ENCODE measurements at places on chromosomes 12 and 14. TPM values are rescaled to one million over a fixed set of nuclear protein-coding genes. Genes with fewer than 3 reads are reported as not detected.

PLCZ1 gene
- total RNA-seq: not detected

HCAR1 gene
- total RNA-seq: not detected

VRTN gene
- total RNA-seq: 0.57 TPM

CCDC59 gene
- total RNA-seq: 50.0 TPM

SOX5 gene
- 3.8 TPM for total RNA-seq

MORN3 gene
- total RNA-seq: not detected

SLC35E3 gene
- 23.1 TPM for total RNA-seq

TMEM63C gene
- total RNA-seq: 3.3 TPM

KLRB1 gene
- 6.3 TPM for total RNA-seq

GDF3 gene
- not detected for total RNA-seq

GRCh38 chr14:73290279-73290678 lies 53.0 kb downstream of the PAPLN start:
- DNase-seq: no peak
- no peaks in the 10 kb centered on the region for H3K27me3 ChIP-seq
- peaks cover 42% of the 10 kb centered on the region for H3K36me3 ChIP-seq
- no peak overlapping the region for H3K4me3 ChIP-seq
- no peak overlapping the region for H3K27ac ChIP-seq
- H3K4me1 ChIP-seq: no peaks in the 10 kb centered on the region

GRCh38 chr14:94571950-94572349 lies 9.3 kb upstream of the SERPINA5 start:
- peak overlapping the region; percentile 17 for H3K27ac ChIP-seq
- peak; percentile 24 for DNase-seq
- H3K27me3 ChIP-seq: no peaks in the 10 kb centered on the region
- no peaks in the 10 kb centered on the region for H3K4me1 ChIP-seq

DNA sequence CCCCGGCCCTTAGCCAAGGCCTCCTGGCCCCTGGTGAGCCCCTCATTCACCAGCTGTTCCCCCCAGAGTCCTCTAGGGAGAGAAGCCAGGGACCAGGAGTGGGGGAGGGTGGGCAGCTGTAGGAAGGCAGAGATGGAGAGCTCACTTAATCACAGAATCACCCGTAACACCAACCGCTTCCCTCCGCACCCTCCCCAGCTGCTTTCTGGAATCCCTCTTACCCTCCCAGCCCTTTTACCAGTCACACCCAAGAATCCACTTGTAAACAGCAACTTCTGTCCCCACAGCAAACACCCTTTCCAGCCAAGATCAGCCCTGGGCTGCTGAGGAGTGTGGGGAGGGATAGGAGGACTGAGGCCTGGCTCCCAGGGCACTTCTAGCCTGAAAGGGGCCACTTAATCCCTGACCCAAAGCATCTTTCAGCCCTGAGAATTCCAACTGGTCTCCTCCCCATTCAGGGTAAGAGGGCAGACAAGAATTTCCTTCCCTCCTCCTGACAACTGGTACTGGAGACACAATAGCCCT lies 18.8 kb downstream of the NCKAP5L start:
- no peaks in the 10 kb centered on the region for H3K27me3 ChIP-seq
- H3K27ac ChIP-seq: peak overlapping the region; percentile 53
- H3K4me1 ChIP-seq: no peaks in the 10 kb centered on the region
- no peak for DNase-seq
- H3K36me3 ChIP-seq: peaks cover 5% of the 10 kb centered on the region

DNA sequence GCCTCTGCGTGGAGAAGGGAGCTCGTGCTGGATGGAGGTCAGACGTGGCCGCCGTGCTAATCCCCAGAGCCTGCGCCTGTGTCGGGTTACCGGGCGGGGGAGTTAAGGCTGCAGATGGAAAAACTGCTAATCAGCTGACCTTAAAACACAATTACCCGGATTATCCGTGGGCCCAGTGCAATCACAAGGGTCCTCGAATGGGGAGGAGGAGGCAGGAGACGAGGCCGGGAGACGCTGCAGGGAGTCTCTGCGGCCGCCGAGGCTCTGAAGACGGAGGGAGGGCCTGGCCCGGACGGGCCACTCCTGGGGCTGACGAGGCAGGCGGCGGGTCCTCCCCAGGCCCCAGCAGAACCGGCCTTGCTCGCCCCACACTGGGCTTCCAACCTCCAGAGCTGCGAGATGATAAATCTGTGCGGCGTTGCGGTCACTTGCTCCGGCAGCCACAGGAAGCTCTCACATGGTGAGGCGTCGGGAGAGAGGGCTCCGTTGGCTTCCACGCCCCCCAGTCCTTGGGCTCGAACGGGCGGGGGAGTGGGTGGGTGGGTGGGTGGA lies 32.9 kb upstream of the FBRSL1 start:
- no peaks in the 10 kb centered on the region for H3K36me3 ChIP-seq
- H3K27me3 ChIP-seq: no peaks in the 10 kb centered on the region
- no peaks in the 10 kb centered on the region for H3K4me1 ChIP-seq
- no peak overlapping the region for H3K4me3 ChIP-seq

- no peaks in the 10 kb centered on the region for H3K36me3 ChIP-seq
- no peaks in the 10 kb centered on the region for H3K4me1 ChIP-seq
- H3K4me3 ChIP-seq: no peak overlapping the region
- DNase-seq: no peak
- no peak overlapping the region for H3K27ac ChIP-seq
Observed at GRCh38 chr14:43105305-43105704, 1401.8 kb downstream of the FSCB start.

DNA sequence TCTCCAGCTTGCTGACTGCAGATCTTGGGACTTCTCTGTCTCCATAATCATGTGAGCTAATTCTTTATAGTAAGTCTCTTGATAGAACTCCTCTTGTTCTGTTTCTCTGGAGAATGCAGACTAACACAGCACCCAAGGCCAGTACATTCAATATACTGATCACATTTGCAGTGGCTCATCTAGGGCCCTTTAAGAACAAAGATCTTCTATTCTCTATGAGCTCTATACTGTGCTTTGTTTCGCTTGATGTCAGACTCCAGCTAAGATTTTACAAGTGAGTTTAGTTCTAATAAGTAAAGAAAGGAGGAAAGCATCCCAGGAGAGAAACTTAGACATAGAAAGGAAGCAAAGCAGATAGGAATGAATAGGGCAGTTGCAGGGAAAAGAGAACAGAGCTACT lies 69.3 kb upstream of the TMPO start:
- H3K4me1 ChIP-seq: no peaks in the 10 kb centered on the region
- H3K27me3 ChIP-seq: no peaks in the 10 kb centered on the region
- H3K4me3 ChIP-seq: no peak overlapping the region
- no peaks in the 10 kb centered on the region for H3K36me3 ChIP-seq
- no peak overlapping the region for H3K27ac ChIP-seq
- DNase-seq: no peak

GRCh38 chr14:73266317-73266716 lies 29.0 kb downstream of the PAPLN start:
- H3K27me3 ChIP-seq: no peaks in the 10 kb centered on the region
- no peak overlapping the region for H3K27ac ChIP-seq
- H3K4me3 ChIP-seq: no peak overlapping the region
- DNase-seq: peak; percentile 39

DNA sequence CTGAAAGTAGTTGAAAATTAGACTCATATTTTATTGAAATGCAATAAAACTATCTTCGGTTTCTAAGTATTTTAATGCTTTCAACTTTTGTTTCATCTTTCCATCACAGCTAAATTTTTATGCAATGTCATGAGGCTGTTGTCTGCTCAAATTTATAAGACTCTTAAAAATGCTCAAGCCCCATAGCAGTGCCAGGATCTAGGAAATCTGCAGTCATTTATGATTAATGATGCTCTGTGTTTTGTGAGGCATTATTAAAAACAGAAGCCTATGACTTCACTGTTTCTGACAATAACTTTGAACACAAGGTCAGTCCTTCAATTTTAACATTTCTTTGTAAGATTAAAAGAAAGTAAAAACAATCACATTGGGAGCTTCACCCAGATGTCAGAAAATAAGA lies 112.5 kb downstream of the ALX1 start:
- H3K27me3 ChIP-seq: no peaks in the 10 kb centered on the region
- DNase-seq: no peak
- H3K36me3 ChIP-seq: no peaks in the 10 kb centered on the region
- H3K4me3 ChIP-seq: no peak overlapping the region

- H3K4me1 ChIP-seq: no peaks in the 10 kb centered on the region
- H3K36me3 ChIP-seq: no peaks in the 10 kb centered on the region
- H3K4me3 ChIP-seq: no peak overlapping the region
- no peaks in the 10 kb centered on the region for H3K27me3 ChIP-seq
Observed at GRCh38 chr14:34853041-34853440, 22.1 kb downstream of the BAZ1A start.

- H3K27me3 ChIP-seq: no peaks in the 10 kb centered on the region
- no peak overlapping the region for H3K27ac ChIP-seq
- no peak overlapping the region for H3K4me3 ChIP-seq
Observed at GRCh38 chr14:36986407-36986806, 186.0 kb downstream of the SLC25A21 start.

DNA sequence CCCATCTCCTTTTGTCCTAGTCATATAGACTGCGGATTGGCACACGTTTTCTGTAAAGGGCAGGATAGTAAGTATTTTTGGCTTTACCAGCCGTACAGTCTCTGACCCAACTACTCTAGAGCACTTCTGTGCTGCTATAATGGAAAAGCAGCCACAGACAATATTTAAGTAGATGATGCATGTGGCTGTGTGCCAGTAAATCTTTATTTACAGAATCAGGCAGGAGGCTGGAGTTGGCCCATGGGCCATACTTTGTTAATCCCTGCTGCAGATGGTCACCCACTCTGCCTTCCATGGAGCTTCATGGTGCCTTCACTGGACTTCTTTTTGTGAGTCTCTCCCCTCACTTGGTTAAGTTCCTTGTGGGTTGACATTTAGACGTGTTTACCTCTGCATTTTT lies 584.5 kb upstream of the TBX3 start:
- H3K27me3 ChIP-seq: no peaks in the 10 kb centered on the region
- no peak for DNase-seq
- H3K36me3 ChIP-seq: no peaks in the 10 kb centered on the region
- H3K4me3 ChIP-seq: no peak overlapping the region
- H3K4me1 ChIP-seq: no peaks in the 10 kb centered on the region

DNA sequence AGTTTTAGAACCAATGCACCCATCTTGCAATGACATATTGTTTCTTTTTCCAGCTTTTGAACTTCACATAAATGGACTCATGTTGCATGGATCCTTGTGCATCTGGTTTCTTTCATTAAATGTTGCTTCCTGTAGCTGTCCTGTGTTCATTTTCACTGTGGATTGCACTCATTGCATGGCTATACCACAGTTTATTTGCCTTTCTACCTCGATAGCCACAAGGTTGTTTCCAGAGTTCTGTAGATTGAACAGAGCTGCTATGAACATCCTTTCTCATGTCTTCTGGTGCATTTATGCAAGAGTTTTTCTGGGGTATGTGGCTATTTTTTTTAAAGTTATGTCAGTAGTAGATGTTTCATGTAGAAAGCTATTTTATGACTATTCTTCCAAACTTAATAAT lies 3.5 kb upstream of the KRT81 start:
- DNase-seq: no peak
- no peaks in the 10 kb centered on the region for H3K4me1 ChIP-seq
- H3K27me3 ChIP-seq: no peaks in the 10 kb centered on the region
- H3K4me3 ChIP-seq: no peak overlapping the region

- H3K27ac ChIP-seq: peak overlapping the region; percentile 74
- H3K4me1 ChIP-seq: peaks cover 37% of the 10 kb centered on the region
- H3K4me3 ChIP-seq: peak overlapping the region; percentile 21
- no peaks in the 10 kb centered on the region for H3K36me3 ChIP-seq
Observed at GRCh38 chr14:91243074-91243471, 1.4 kb downstream of the GPR68 start.

- H3K4me1 ChIP-seq: no peaks in the 10 kb centered on the region
- H3K4me3 ChIP-seq: no peak overlapping the region
- H3K27ac ChIP-seq: no peak overlapping the region
Observed at GRCh38 chr12:105015543-105015942, 29.4 kb downstream of the NOPCHAP1 start.

DNA sequence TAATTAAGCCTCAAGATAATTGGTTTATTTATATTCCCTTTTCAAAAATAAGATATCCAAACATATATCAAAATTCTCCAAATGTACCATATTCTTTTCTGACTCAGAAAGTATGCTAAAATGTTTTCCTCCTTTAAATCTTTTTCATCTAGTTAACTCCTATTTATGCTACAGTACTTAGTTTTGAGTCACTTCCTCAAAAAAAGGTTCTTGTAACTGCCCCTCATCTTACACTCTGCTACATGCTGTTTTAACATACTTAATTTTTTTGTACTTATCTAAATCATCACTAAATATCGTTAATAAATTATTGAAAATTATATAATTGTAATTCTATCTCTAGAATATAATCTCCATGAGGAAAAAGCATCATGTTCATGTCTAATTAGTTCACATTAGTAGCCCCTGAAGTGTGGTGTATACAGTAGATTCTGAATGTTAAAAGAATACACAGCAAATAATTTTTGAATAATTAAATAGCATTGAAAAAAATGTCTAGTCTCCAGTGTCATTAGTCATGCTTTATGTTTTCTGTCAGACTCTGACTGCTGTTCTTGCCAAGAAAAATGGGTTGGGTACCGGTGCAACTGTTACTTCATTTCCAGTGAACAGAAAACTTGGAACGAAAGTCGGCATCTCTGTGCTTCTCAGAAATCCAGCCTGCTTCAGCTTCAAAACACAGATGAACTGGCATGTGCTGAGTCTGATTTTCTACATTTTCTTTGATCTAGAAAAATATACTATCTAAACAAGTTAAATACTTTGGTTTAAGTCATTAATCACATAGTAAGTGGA lies 3.5 kb downstream of the KLRD1 start:
- H3K36me3 ChIP-seq: no peaks in the 10 kb centered on the region
- no peaks in the 10 kb centered on the region for H3K27me3 ChIP-seq

GRCh38 chr14:79721399-79722084 lies 489.8 kb downstream of the DIO2 start:
- no peak for DNase-seq
- H3K27ac ChIP-seq: no peak overlapping the region
- H3K27me3 ChIP-seq: no peaks in the 10 kb centered on the region
- no peaks in the 10 kb centered on the region for H3K4me1 ChIP-seq
- no peaks in the 10 kb centered on the region for H3K36me3 ChIP-seq

GRCh38 chr14:102900631-102901571 lies 21.6 kb upstream of the AMN start:
- H3K4me1 ChIP-seq: no peaks in the 10 kb centered on the region
- H3K4me3 ChIP-seq: peak overlapping the region; percentile 2
- peaks cover 43% of the 10 kb centered on the region for H3K36me3 ChIP-seq
- peak overlapping the region; percentile 87 for H3K27ac ChIP-seq

DNA sequence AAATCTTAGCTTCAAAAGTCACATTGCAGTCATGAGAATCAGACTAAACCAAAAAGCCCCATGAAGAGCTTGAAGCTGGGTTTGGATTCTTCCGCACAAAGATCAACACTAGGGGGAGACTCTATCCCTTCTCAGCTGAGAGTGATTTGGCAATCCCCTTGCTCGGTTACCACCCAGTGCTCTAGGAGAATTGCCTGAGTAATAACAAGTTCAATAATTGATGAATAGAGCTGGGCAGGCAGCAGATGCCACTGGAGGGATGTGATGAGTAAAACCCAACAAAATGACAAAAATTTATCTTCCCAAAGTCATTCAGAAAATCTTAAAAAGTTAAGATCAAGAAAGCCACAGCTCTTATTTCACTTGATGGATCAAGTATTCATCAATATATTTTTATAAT lies 185.6 kb upstream of the ARID2 start:
- H3K27ac ChIP-seq: no peak overlapping the region
- no peaks in the 10 kb centered on the region for H3K36me3 ChIP-seq
- DNase-seq: no peak
- H3K4me1 ChIP-seq: no peaks in the 10 kb centered on the region

GRCh38 chr14:80428671-80429070 lies 217.4 kb upstream of the DIO2 start:
- DNase-seq: no peak
- H3K27ac ChIP-seq: no peak overlapping the region
- H3K27me3 ChIP-seq: no peaks in the 10 kb centered on the region
- H3K4me1 ChIP-seq: no peaks in the 10 kb centered on the region
- no peak overlapping the region for H3K4me3 ChIP-seq
- no peaks in the 10 kb centered on the region for H3K36me3 ChIP-seq

Data from Peyer's patch (tissue), 4 donors.